ENCODE measurements at places on chromosomes 16 and 17.

DNA sequence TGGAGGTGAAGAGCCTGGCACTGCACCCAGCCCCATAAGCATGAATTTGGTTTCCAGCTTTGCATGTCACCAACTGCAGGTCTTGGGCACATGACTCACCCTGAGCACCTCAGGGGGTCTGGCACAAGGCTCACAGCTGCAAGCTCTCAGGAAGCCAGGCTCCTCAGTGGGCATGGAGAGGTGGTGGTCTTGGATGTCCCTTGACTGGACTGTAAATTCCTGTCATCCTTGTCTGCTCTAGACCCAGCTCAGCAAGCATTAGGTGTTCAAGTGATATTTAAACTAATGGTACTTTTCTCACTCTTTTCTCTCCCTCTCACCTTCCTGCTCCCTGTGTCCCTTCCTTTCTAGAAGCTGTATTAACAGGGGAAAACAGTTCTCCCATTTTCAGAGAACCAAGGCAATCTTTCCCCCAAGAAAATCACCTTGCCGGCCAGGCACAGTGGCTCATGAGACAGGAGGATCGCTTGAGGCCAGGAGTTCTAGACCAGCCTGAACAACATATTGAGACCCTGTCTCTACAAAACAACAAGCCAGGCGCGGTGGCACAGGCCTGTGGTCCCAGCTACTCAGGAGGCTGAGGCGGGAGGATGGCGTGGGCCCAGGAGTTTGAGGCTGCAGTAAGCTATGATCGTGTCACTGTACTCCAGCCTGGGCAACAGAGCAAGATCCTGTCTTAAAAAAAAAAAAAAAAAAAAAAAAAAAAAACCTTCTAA, 5.1 kb upstream of the KIFC3 start:
- DNase-seq = no peak

DNA sequence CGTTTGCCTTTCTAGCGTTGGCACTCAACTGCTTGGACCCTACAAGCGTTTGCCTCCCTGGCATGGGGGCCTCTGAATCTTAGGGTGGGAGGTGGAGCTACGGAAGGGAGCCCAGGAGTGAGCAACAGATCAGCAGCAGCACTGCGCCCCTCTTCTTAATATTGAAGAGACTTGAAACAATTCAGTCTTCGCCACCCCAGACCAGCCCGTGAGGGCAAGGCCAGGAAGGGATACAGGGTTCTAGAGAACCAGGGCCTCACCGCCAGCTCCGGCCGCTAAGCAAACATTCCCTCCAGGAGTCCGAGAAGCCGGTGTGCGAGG, 1.5 kb upstream of the GPRC5C start:
- DNase-seq = no peak

DNA sequence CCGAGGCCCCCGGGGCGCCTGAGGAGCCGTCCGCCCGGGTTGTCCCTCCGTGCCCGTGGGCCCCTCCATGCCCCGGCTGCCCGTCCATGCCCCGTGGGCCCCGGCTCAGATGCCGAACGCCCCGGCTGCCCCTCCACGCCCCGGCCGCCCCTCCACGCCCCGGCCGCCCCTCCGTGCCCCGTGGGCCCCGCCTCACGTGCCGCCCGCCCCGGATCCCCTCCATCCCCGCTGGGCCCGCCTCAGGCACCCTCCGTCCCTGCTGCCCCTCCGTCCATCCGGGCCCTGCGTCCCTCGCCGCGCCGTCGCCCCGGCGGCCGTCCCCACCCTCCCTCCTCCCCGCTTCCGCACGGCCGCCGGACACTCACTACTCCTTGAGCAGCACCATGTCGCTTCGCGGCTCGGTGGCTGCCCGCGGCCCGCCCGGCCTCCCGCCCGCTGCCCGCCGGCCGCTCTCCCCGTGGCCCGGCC, 382 bp downstream of the PITPNA start:
- no peak for DNase-seq

- no peak for DNase-seq
These were observed 10.9 kb upstream of the HS3ST6 start for GRCh38 chr16:1929105-1929504.

GRCh38 chr17:47896672-47897490, 845 bp downstream of the SP2 start:
- DNase-seq = no peak

DNA sequence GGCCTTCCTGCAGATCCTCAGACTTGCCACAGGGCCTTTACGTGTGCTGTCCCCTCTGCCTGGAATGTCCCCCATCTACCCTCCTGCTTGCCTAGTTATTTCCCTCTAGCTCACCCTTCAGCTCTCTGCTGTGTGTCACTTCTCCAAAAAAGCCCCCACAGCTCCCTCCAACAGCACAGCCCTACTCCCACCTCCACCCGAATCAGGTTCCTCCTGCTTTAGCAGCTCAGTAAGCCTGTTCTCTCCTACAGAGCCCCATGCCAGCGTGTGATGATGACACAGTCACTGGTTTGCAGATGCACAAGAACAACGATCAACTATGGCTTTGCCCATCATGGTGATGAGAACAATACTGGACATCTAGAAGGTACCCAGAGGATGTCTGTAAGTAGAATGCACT, 7.1 kb upstream of the SAMD14 start:
- DNase-seq = no peak

- no peak for DNase-seq
These were observed 1138.6 kb upstream of the CDH8 start for GRCh38 chr16:63174801-63175200.

GRCh38 chr16:84932681-84933080, 78.7 kb downstream of the ZDHHC7 start:
- no peak for DNase-seq

DNA sequence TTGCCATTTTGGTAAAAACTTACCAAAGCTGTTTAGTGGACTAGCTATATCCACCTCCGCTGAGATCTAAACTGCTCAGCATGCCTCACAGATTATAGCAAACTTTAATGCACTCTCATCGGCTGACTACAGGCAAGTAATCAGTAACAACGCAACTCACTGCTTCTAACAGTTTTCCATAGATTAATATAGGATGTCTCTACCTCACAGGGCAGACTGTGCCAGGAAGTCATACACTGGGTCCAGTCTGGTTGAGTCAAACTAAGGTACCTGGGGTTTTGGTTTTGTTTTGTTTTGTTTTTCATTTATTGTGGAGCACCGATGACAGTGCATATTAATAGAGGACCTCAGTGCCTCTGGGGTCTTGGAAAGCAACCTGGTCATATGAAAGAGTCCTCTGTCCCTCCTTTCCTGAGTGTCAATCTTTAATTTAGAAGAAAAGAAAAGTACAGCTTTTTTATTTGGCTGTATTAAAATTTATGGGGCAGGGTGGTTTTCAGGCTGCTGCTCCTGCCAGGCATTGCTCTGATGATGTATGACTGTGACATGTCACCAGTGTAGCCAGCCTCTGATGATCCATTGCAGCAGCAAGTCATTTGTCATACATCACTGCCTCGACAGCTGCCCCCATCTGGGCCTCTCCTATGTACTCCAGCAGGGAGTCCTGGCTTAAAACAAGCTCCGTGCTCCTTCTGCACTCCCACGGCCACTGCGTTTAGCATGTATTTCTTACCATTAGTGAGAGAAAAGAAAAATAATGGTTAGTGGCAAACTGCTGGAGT, 854.1 kb downstream of the KCNJ2 start:
- DNase-seq = no peak

GRCh38 chr16:46691726-46692125, 2.3 kb downstream of the ORC6 start:
- DNase-seq = no peak

GRCh38 chr16:9258423-9259051, 167.1 kb downstream of the HAPSTR1 start:
- no peak for DNase-seq

GRCh38 chr17:68450391-68450790, 6.9 kb downstream of the WIPI1 start:
- DNase-seq = no peak

DNA sequence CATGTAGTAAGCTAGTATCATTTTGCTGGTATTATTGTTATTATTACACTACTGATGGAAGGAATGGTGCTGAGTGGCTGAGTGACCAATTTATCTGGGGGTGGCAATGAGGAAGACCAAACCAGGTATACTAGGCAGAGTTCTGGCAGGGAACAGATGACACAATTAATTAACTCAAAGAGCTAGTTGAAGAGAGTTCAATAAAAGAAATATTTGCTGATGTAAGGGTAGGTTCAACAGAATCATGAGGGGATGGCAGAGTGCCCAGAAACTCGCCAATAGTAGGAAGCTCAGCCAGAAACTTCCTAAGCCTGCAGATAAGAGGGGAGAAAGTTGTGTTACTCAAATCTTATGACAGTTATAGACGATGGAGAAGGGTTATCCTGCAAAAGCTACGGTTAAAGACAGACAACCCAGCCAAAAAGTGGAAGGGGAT, 352.5 kb downstream of the KCNJ2 start:
- DNase-seq = no peak

DNA sequence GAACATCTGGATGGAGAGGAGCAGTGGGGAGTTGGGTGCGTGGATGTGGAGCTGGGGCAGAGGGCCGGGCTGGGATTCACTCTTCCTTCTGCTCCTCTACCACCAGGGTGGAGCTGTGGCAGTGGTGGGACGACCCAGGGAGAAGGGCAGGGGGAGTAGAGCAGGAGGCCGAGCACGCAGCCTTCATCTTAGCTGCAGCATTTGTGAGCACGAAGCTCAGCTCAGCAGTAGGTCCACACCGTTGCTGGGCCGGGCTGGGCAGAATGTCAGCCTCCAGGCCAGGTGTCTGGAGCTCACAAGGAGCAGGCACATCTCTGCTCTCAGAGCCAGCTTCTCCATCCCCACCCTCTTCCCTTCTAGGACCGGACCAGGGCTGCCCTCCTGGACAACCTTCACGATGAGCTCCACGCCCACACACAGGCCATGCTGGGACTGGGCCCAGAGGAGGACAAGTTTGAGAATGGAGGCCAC, 55.7 kb downstream of the OR1D5 start:
- no peak for DNase-seq

DNA sequence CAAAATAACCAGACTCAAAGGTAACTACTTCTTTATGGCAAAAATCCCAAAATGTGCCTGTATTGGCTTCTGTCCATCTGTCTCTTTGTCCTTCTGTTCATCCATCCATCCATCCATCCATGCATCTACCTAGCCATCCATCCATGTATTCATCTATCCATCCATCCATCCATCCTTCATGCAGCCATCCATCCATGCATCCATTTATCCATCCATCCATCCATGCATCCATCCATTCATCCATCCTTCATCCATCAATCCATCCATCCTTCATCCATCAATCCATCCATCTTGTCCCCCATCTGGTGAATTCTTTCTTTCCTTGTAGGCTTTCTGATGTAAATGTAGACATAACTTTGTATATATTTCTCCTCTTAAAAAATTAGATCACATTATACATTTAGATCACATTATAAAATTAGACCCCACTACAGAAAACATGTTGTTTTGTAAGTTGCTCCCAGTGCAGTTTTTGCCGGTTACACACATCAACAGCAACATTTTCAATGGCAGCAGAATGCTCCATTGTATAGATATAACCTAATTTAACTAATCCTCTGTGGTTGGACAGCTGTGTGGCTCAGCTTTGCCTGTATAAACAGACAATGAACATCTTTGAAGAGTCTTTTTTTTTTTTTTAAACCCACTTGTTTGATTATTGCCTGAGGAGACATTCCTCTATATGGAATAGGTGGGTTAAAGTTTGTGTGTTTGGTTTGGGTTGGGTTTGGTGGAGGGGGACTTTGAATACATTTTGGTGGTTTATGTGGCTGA, 72.0 kb downstream of the MSI2 start:
- DNase-seq = no peak

- DNase-seq = no peak
These were observed 20.8 kb upstream of the ZNF423 start for GRCh38 chr16:49876716-49877129.

DNA sequence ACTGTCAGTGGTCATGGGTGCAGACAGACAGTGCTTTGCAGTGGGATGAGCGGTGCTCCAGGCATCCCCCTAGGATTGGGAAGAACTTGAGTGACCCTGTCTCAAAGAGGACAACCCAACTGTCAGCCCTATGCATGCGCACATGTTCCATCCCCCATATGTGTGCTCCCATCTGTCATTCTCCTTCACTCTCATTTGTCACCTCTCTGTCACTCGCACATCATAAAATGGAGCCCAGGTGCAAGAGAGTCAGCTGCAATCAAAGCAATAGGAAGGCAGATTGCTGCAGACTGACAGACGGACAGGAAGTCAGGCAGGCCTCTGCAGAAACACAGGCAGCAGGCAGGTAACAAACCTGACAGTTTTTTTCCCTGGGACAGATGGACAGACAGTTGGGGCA, 101.8 kb upstream of the CCL1 start:
- no peak for DNase-seq

DNA sequence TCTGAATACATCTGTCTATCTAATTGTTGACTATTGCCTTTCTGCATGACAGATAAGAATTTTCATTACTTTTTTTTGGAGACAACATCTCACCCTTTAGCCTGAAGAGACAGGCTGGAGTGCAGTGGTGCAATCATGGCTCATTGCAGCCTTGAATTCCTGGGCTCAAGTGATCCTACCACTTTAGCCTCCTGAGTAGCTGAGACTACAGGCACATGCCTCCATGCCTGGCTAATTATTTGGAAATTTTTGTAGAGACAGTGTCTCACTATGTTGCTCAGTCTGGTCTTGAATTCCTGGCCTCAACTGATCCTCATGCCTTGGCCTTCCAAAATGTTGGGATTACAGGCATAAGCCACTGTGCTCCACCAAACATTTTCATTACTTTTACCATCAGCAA, 99.8 kb upstream of the ELAC2 start:
- DNase-seq = no peak

- DNase-seq = peak; percentile 72
These were observed 7.5 kb downstream of the EIF1 start for GRCh38 chr17:41695954-41696757.

GRCh38 chr17:77437017-77437416, 296.2 kb downstream of the SEC14L1 start:
- no peak for DNase-seq

GRCh38 chr17:28926786-28927185, 23.9 kb upstream of the DHRS13 start:
- DNase-seq = no peak

DNA sequence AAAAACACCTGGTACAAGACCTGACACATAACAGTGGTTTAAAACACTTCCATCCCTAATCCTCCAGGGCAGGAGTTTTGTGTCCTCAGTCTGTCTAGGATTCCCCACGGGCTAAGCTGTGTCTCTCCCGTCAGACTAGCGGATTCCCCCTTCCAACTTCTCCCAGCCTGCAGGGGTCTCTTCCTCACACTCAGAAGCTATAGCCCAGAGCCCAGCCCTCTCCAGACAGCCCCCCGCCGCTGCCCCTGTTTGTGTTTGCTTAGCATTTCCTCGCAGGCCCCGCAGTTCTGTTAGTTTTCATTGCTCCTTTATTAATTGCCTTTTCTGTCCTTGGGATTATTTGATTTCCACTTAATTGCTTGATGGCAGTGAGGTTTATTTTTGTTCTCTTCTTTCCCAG, 91.2 kb downstream of the TMEM132E start:
- no peak for DNase-seq

GRCh38 chr16:18041864-18042834, 294.4 kb downstream of the NPIPA8 start:
- no peak for DNase-seq

Data from stimulated activated CD4-positive, alpha-beta T cell treated with anti-CD3 and anti-CD28 coated beads, Interleukin-1b, Interleukin-23, amount 100 ng/mL, for 24 hours (primary cell).